T-helper 2 cell (primary cell): ENCODE measurements at places on chromosomes 6 and 20.
A peak's percentile ranks its signal among the peaks of the same experiment; 100 is the strongest.

GRCh38 chr6:162068340-162068739, 659.2 kb downstream of the PRKN start:
- no peak for DNase-seq

DNA sequence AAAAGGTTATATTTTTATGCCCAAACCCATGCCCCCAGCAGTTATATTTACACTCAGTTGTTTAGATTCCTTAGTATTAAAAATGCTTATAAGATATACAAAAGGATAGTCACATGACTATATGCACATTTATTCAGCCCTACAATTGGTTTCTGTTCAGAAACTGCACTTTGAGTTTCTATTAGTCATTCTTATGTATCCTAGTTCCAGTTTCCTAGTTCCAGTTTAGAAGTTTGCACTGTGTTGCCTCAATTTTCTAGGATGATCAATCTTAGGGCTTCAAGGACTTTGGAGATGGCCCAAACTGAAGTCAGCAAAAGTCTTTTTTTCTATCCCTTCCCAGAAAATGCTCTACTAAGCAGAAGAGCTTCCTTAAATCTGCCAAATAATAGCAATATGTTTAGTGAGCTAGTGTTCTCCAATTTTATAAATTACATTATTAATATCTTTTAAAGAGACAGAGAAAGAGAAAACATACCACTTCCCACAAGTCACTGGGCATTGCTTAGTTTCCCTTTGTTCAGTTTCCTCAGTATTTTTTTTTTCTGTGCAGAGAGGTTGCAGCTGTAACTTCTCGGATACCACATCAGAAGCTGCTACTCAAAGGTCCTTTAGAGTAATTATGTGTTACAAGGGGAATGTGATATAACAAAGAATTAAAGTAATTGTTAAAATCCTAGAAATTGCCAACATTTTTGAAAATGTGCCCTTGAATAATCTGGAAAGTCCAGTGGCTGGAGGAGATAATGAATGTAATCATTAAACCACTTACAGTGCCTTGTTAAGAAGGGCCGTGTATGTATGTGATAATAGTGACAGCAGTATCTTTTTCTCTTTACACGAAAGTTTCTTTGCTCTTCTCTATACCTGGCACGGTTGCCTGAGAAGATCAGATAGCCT, 138.8 kb downstream of the KHDRBS2 start:
- DNase-seq: no peak

- peak; percentile 40 for DNase-seq
Observed at GRCh38 chr6:1554476-1555310, 55.0 kb upstream of the FOXC1 start.

- no peak for DNase-seq
Observed at GRCh38 chr20:64201653-64202052, 37.4 kb downstream of the MYT1 start.

DNA sequence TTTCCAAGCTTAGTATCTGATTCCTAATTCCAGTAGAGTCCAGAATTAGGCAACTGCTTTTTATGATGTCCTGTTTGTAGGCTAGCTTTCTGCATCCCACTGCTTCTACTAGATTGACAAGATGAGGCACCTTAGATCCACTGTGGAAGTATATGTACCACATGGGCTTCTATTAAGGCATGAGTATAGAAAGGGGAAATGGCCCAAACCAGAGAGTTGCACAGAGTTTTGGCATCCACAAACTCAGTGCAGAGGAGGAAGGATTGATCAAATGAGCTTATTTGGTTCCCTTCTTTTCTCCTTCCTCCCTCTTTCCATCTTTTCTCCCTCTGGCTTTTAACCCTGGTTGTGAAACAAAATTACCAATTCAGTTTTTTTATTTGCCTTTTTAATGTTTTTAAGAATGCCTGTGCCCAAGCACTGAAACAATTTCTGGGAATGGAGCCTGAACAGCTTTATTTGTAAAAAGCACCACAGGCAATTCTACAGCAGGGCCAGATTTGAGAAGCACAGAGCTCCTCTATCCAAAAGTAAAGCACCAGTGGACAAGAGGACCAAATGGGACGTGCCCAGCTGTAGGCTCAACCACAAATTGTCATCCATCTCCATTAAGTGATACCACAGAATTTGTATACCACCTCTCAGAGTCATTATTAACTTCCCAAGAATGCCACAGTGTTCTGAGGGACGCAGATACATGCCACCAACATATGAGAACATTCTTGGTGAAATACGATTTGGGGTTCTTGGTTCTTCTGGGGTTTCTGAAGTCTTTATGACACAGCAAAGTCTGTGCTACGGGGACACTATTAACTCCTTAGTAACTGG, 969.1 kb downstream of the KIF16B start:
- DNase-seq: no peak

DNA sequence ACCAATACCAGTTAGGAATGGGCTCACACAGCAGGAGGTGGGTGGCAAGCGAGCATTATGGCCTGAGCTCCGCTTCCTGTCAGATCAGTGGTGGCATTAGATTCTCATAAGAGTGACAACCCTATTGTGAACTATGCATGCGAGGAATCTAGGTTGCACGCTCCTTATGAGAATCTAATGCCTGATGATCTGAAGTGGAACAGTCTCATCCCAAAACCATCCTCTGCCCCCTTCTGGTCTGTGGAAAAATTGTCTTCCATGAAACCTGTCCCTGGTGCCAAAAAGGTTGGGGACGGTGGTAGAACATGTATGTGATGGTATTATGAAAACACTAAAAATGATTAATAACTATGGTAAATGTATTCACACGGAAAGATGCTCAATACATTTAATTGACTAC, 99.7 kb upstream of the HIVEP1 start:
- DNase-seq: no peak

DNA sequence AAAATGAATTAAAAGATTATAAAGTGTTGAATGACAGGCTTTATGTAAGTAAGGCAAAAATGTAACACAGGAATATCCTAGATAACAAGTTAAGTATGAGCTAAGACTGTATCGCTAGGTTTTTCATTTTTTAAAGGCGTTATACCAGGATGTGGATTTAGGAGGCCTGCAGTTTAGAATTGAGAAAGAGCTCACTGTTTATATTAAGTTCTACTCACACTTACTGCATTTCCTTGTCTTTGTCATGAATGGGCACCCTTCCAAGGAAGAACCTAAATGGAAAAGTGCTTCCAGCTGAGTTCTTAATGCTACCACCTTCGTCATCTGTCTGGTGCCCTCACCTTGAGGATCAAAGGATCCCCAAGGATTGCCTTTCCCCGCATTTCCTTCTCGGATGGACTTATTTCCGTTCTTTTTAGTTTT, 148.7 kb downstream of the SOX4 start:
- no peak for DNase-seq

- DNase-seq: no peak
Observed at GRCh38 chr6:7180751-7181150, 73.0 kb downstream of the RREB1 start.

- DNase-seq: no peak
Observed at GRCh38 chr6:151661928-151662327, 145.6 kb upstream of the ESR1 start.
